Suppressor macrophage treated with lipopolysaccharide for 4 hours (primary cell): ENCODE measurements at places on chromosomes 4 and X.

- DNase-seq, result no peak
Observed at GRCh38 chrX:11759172-11759460, 1.1 kb downstream of the MSL3 start.

GRCh38 chr4:6520051-6520636 lies 47.7 kb upstream of the PPP2R2C start:
- DNase-seq, result no peak

- no peak for DNase-seq
Observed at GRCh38 chr4:53781629-53782457, 190.6 kb upstream of the LNX1 start.

GRCh38 chr4:152342293-152342692 lies 193.6 kb downstream of the FBXW7 start:
- DNase-seq, result no peak

DNA sequence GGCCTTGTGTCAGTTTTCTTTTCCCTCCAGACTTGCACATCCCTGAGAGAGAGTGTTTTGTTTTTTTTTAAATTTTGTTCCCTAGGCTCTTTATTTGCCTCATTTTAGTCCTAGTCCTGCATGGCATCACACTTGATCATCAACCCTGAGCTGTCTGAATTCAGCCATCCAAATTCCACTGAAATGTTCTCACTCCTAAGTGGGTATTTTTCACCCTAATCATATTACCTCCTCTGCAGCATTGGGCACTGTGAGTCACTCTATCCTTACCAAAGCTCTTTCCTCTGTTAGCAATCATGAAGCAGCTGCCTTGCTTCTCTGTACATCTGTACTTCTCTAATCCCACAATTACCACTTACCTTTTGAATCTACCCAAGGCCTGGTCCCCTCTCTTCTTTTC lies 356.6 kb upstream of the MAGEB2 start:
- DNase-seq, result no peak
